Osteoblast (primary cell): ENCODE measurements at places on chromosomes 5 and 9. TPM values are rescaled to one million over a fixed set of nuclear protein-coding genes. Genes with fewer than 3 reads are reported as not detected.
A peak's percentile ranks its signal among the peaks of the same experiment; 100 is the strongest.

- no peak for DNase-seq
These were observed 30.5 kb downstream of the PTCH1 start for GRCh38 chr9:95486318-95486717.

GRCh38 chr5:159050316-159051143, 49.2 kb downstream of the EBF1 start:
- DNase-seq = no peak

DNA sequence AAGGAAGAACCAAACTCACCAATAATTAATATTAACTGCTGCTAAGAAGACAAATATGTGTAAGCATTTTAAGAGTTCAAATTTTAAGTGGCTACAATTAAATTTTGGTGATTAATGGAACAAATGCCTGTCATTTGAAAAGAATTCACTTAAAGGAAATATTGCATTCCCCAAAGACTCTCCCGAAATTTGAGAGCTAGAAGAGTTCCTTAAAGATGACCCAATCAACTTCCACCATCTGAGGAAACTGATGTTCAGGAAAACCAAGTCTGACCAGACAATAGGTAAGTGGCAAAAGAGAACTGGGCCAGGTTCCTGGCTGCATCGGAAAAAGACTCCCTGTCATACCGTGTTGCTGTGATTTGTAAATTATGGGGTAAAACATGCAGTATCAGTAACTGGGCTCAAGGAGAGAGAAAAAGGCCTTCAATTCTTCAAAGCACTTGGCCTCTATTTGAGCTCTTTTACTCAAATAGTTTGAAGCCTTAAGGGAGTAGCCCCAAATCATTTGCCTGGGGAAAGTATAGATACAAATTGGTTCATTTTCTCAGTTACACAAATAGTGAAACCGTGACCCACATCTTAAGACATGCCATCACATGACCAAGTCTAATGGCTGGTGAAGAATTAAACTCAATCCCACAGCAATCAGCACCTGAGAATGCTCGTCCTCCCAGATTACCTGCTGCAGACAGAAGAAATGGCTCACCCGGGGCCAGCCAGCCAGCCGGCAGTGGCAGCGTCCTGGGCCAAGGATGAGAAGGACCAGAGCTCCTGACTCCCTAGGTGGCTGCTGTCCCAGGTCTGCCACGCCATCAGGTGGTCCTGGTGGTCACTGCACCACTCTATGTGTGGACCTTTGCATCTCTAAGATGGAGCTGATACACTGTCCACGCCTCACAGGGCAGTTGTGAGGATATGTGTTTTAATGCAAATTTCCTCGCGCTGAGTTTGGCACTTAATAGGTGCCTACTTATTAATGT, 162.9 kb downstream of the TTLL11 start:
- no peak for DNase-seq

- peak; percentile 45 for DNase-seq
These were observed 1.1 kb downstream of the CD14 start for GRCh38 chr5:140631831-140632365.

- DNase-seq = no peak
These were observed 256.8 kb upstream of the TNC start for GRCh38 chr9:115374724-115375268.

DNA sequence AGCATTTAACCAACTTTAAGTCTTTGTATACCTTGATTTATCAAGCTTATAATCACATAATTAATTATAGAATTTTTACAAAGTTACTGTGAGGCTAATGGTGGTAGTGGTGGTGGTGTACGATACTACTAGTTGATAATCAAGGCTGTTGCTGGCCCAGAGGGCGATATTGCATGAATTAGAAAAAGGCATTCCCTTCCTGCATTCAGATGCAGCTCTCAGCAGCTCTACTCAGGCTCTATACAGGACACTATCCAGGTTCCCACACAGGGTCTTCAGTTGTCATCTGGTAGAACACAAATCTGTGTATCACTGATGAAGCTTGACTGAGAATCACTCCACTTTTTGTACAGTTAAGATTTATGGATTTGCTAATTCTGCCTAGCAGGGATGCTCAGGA, 562.8 kb upstream of the C9orf72 start:
- no peak for DNase-seq

MTRR gene
- 36.2 and 36.6 TPM in 2 replicates for total RNA-seq

PPP2R2B gene
- total RNA-seq = under 0.01 TPM in 1 of 2 replicates, not detected in the other

PHF2 gene
- 14.8 and 15.0 TPM in 2 replicates for total RNA-seq
